ENCODE measurements at places on chromosomes 12 and 14.

- no peak for DNase-seq
Measured at GRCh38 chr12:50234347-50234746, 49.0 kb downstream of the LIMA1 start.

- DNase-seq = no peak
Measured at GRCh38 chr12:615620-616019, 47.6 kb downstream of the NINJ2 start.

DNA sequence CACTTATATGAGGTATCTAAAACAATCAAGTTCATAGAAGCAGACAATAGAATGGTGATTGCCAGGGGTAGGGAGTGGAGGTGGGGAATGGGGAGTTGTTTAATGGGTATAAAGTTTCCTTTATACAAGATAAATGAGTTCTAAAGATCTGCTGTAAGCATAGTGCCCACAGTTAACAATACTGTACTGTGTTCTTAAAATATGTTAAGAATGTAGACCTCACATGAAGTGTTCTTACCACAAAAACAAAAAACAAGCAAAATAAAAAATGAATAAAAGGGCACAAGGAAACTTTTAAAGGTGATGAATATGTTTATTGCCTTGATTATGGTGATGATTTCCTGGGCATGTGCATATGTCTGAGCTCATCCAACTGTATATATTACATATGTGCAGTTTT is 211.8 kb downstream of the MSRB3 start:
- no peak for DNase-seq

DNA sequence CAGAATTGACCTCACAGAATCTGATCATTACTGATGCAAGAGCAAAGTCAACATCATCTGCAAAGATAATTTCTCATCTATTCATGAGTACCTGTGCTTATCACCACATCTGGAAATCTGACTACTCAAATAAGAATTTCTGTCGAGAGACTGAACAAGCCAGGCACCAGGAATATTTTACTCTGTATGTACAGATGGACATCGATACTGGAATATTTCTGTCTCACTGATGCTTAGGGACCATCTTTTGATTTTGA is 105.2 kb downstream of the BICD1 start:
- DNase-seq = no peak

DNA sequence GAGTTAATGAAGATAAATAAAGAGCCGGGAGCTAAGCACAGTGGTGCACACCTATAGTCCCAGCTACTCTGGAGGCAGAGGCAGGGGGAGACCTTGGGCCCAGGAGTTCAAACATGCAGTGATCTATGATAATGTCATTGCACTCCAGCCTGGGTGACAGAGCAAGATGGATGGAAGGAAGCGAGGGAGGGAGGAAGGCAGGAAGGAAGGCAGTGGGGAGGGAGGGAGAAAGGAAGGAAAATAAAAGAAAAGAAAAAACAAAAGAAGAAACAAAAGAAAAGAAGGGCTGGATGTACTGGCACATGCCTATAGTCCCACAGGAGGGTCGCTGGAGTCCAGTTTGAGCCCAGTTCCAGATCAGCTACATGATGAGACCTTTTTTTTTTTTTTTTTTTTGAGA is 19.0 kb upstream of the SP7 start:
- DNase-seq = no peak

DNA sequence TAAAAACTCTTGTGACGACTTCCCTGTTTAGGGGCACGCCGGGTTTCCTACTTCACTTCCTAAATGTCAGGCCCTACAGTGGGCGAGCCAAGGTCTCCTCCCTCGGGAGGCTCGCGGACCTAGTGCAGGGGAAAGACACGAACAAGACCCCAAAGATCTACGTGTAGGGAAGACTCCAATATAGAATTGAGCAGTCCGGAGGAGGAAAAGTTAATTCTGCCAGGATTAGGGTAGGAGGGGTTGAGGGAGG is 564 bp downstream of the ATXN3 start:
- no peak for DNase-seq

GRCh38 chr12:114547636-114548035 is 136.3 kb downstream of the TBX3 start:
- DNase-seq = no peak

DNA sequence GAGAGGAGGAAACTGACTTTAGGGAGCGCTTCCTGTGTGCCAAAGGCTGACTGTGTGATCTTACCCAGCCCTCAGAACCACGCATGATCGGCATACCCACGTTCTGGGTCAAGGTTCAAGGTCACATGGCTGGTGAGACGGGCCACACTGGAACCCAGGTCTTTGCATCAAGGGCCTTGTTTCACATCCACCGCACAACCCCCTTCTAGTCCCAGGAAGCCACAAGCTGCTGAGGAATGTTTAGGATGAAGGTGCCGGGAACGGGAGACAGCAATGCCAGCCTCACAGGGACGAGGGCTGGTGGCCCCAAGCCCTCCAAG is 50.7 kb downstream of the TESC start:
- no peak for DNase-seq

DNA sequence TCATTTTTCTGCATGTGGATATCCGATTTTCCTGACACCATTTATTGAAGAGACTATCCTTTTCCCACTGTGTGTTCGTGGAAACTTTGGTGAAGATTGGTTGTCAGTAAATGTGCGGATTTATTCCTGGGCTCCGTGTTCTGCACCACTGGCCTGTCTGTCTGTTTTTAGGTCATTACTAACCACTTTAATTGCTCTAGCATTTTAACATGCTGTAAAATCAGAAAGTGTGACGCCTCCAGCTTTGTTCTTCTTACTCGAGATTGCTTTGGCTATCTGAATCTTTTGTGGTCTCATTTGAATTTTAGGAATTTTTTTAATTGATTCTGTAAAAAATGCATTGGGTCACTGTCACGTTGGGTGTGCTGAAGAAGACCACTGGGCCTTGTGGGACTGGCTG is 1458.7 kb downstream of the AACS start:
- DNase-seq = no peak

DNA sequence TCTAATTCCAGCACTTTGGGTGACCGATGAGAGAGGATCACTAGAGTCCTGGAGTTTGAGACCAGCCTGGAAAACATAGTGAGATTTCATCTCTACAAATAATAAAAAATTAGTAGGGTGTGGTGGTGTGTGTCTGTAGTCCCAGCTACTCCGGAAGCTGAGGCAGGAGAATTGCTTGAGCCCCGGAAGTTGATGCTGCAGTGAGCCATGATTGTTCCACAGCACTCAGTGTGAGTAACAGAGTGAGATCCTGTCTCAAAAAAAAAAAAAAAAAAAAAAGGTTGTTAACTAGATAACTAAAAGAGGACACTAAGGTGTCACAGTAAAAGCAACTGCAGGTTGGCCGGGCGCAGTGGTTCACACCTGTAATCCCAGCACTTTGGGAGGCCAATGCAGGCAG is 121.3 kb upstream of the MAX start:
- DNase-seq = no peak

DNA sequence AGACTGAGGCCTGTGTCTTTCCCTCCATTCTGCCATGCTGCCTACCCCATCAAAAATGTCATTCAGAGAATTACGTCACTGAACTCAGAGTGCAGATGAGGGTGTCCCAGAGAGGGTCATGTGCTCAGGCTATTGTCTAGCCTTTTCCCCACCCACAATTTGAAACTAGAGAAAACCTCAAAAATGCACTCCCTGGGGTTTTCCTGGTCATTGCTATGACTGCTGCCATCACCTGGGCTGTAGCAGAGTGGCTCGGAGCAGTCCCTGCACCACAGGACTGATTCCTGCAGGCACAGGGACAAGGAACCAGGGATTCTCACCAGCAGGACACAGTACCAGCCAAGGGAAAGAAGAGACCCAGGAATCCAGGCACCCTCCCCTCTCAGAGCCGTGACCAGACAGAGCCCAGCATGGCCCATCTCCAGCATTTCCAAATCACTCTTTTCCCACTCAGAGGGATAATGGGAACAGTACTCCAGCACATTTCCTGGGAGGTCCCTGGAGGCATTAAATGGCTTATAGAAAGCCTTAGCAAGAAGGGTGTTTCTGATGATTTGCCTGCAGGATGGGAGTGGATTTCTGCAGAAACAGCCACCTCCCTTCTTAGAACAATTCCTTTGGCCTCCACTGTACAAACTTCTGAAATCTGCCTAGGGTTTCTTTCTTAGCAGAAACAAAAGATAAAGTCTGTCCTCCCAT is 45.9 kb downstream of the VWF start:
- no peak for DNase-seq

GRCh38 chr12:95605087-95605486 is 53.8 kb upstream of the USP44 start:
- no peak for DNase-seq

GRCh38 chr12:85759091-85759490 is 77.1 kb downstream of the RASSF9 start:
- no peak for DNase-seq

DNA sequence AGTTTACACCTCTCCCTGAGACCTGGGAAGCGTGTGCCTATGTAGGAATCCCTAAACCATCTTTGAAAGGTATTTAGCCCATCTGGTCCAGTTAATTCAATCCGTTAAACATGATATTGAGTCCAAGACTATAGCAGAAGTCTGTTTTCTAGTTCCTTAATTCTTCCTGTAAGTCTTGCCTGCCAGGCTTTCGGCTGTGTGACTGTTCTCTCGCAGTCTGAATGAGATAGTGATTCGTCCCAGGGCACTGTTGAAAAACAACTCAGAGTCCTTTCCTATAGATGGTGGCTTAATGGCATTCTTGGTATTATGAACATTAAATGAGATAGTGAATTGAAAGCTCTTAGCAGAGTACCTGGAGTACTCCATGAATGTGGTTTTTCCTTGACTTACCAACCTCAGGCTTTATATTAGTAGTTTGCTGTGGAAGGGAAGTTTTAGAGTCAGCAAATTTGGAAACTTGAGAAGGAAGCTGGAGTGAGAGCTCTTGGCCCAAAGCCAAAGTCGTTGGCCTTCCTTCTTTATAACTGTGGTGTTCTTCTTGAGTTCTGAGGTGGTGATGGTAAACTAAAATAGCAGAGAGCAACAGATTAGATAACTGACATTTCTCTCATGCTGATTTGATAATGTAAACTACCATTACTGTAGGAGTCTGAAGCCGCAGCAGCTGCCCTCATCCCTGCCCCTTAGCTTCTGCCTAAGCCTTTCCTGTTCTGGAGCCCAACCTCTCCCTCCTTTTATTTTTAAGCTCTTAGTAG is 76.5 kb downstream of the TGFB3 start:
- DNase-seq = no peak

- DNase-seq = no peak
Measured at GRCh38 chr12:120121766-120122293, 5.3 kb upstream of the RAB35 start.

DNA sequence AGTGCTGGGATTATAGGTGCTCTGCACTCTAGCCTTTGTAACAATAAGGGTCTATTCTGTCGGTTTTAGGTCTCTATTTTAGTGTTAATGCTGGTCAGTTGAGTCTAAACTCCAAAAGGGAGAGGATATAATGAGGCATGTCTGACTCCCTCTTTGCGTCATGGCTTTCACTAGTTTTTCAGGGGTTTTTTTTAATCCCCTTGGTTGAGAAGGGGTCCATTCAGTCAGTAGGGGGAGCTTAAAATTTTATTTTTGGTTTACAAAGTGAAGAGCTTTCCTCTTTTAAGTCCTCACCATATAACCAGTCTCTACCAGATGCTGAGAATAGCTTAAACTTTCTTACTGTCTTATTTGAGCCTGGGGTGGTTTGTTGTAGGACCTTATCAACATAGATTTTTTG is 106.9 kb downstream of the PRKCH start:
- no peak for DNase-seq

GRCh38 chr12:93128332-93128707 is 199.2 kb upstream of the EEA1 start:
- no peak for DNase-seq

GRCh38 chr12:47156167-47156736 is 76.5 kb upstream of the AMIGO2 start:
- no peak for DNase-seq

DNA sequence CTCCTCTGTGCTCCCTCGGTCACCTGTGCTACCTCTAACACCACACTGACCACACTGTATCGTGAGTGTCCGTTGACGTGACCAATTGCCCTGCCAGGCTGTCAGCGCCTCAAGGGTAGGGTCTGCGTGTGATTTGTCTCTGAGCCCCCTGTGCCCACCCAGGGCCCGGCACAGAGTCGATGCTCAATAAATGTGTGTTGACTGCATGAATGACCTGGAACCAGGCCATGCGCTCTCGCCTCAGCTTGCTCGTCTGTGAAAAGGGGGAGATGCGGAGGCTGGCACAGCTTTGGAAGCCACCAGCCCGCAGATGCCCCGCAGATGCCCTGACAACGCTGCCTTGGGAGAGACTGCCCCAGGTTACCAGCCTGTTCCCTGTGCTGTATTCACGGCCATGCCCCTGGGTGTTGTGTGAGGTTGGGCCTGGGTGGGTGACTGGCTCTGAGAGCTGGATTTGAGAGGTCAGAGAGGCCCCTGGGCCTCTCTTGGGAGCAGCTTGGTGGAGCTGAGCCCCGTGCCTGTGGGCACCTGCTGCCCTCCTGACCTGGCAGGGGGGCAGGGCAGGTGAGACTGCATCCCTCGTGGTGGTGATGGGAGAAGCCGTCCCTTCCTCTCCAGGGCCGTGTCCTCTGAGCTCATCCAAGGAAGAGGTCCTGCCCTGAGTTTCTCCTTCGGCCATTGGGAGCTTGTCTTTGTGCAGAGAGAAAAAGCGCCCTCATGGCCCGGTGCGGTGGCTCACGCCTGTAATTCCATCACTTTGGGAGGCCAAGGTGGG is 43.2 kb downstream of the CYP46A1 start:
- no peak for DNase-seq

- DNase-seq = no peak
Measured at GRCh38 chr12:108666401-108666881, 32.7 kb upstream of the SELPLG start.

DNA sequence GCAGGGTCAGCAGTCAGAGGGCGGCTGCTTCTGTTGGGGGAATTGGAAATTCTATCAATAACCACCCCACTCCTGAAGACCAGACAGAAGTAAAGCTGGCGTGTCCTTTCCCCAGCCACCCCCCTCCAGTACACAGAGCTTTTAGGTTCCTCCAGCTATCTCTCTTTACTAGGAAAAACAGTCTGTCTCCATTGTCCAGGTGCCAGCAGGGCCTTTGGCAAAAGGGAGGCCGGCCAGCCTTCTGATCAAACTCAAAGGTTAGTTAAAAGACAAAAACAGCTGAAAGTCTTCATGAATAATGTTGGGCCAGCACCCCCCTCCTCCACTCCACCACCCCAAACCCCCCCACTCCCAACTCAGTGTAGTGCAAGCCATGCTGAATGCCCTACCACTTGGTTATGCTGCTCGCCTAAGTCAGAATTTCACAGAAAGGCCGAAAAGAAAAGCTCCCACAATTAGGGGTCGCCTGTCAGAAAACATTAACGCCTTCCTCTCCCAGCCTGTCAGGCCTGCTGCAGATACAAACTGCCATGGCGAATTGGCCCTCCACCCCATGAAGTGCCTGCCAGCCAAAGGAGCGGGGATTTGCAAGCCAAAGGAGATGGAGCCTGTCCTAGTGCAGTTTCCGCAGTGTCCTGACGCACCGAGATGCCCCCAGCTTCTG is 8.9 kb downstream of the ASCL1 start:
- no peak for DNase-seq

DNA sequence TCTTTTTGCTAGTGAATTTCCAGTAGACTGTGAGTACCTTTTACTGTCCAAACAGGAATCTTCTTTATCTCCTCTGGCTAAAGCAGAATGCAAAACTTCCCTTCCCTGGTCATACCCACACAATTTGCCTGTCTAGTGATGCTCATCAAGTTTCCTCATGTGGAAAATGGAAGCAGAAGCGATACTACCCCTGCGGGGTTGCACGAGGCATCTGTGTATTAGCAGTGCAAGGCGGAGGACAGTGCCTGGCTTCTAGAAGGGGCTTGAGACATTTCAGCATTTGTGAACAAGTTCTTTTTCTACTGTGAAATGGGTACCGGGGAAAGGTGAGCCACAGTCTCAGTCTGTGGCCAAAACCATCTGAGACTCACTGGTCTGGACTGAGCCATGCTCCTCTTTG is 340.9 kb downstream of the AACS start:
- no peak for DNase-seq

- no peak for DNase-seq
Measured at GRCh38 chr14:103521438-103521950, 1.1 kb downstream of the CKB start.
